Activated CD4-positive, alpha-beta T cell treated with anti-CD3 and anti-CD28 coated beads for 4 hours (primary cell): ENCODE measurements at places on chromosomes 2 and 18.

DNA sequence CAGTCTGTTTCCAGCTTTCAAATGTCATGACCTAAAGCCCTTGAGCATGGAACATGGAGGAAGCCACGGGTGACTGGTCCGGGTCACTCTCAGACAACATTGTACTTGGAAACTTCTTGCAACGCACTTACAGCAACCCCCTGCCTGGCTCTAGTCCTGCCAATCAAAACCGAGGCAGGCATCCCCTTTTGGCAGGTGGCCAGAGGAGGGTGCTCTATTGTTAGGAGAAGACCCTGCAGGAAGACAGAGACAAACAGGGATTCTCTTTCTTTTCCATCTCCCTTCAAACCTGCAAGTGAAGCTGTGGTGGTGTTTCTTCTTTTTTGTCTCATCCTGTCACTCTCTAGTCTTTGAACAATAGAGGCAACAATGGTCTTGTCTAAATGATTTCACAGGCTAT is 667.2 kb downstream of the ZEB2 start:
- no peak for DNase-seq

GRCh38 chr2:110101280-110101844 is 14.3 kb downstream of the MALL start:
- no peak for DNase-seq

GRCh38 chr2:192119536-192119935 is 75.2 kb downstream of the TMEFF2 start:
- no peak for DNase-seq

DNA sequence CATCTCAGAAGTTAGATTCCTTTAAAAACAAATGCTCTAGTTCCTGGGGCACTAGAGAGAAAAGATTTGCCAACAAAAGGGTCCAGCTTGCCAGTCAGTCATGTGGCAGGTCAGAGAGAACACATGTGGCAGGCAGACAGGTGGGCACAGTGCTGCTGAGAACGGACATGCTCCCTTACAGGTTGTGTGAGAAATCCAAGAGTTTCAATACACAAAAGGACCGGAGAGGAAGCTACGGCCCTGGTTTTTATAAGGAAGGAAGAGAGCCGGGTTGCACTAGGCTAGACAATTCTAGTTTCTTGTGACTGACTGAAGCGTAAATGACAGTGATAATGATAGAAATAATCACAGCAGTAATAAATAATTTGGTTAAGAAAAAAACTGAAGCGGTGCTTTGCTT is 18.3 kb downstream of the CDC42EP3 start:
- no peak for DNase-seq

DNA sequence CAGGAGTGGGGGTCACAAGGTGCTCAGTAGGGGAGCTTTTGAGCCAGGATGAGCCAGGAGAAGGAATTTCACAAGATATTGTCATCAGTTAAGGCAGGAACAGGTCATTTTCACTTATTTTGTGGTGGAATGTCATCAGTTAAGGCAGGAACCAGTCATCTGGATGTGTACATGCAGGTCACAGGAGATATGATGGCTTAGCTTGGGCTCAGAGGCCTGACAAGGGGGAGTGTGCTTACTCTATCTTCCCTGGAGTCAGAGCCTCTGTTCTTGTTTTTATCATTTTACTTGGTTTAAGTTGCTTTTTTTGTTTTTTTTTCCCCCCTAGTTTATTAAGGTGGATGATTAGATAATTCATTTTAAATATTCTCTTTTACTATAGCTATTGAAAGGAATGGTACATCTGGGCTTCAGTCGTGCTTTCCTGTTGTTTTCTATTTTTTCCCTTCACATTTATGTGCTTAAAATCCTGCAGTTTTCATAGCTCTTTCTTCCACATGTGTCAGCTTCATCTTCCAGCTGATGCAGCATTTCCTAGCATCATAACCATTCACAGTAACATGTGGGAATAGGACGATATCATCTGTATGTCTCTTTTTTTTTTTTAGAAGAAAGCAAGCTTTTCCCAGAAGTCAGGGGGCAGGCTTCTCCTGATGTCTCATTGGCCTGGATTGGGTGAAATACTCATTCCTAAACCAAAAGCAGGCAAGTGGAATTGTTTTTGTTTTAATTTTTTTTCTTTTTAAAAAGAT is 15.4 kb downstream of the ZNF396 start:
- DNase-seq = no peak

GRCh38 chr2:40721595-40721994 is 269.7 kb upstream of the SLC8A1 start:
- DNase-seq = no peak

DNA sequence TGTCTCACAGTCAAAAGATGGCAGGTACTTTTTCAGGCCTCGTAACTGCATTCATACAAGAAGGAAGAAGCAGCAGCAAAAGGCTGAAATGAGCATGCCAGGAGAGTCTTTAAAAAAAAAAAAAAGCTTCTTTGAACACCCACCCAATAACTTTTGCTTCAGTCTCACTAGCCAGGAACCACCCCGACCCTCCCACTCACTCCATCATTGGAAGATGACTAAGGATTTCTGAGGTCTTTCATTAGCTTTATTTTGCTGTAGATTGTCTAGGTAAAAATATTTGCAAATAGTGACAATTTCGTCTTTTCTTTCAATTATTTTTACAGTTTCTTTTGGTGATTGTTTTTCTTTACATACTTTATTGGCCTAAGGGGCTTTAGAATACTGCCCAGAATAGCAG is 37.9 kb downstream of the RBBP8 start:
- DNase-seq = no peak
